ENCODE measurements at places on chromosomes 2 and 18.

GRCh38 chr2:146661473-146662096, 1183.2 kb upstream of the ACVR2A start:
- no peak for DNase-seq

DNA sequence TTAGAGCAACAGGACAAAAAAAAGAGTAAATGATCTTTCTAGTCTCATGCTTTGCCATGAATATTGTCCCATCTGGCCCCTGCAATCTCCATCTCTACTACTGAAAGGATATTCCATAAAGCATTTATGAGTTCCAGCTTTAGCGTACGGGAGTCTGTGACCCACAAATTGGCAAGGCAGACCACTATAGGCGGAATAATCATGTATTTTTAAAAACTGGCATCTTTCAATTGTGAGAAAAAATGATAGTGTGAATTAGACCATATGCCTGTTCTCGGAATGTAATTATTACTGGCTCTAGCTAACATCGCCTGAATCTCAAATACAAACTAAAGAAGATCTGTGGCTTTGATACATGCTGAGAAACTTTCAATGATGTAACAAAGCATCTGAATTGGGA, 738.1 kb upstream of the NXPH2 start:
- no peak for DNase-seq

DNA sequence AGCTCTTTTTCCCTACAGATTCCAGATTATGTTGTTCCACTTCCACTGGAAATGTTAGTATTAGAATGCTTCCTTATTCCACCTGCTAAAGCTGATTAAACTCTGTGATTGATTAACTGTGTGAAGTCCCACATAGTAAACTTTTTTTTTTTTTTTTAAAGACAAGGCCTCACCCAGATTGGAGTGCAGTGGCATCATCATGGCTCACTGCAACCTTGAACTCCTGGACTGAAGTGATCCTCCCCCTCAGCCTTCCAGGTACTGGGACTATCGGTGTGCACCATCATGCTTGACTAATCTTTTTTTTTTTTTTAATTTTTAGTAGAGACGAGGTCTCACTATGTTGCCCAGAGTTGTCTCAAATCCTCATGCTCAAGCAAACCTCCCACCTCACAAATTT, 108.5 kb upstream of the RBMS1 start:
- no peak for DNase-seq

- DNase-seq = no peak
These were observed 67.8 kb downstream of the SS18 start for GRCh38 chr18:26022585-26022984.

- DNase-seq = no peak
These were observed 169.1 kb upstream of the SIX2 start for GRCh38 chr2:45178359-45178758.

- no peak for DNase-seq
These were observed 319.2 kb downstream of the GULP1 start for GRCh38 chr2:188610827-188611226.
